ENCODE measurements at places on chromosomes 16 and 17.

DNA sequence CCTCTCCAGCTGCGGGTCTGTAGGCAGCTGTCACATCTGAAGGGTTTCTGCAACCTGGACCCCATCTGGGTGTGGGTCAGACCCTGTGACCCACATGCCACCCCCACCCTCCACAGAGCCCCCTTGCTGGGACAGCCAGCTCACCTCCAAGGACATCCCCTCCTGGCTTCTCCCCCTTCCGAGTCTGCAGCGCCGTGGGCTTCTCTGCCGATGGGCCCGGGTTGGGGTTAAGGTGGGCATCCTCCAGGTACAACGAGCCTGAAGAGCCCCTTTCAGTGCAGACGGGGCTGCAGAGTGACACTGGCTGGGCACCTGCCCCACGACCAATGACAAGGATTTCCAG is 28.9 kb downstream of the OR1D5 start:
- no peak for DNase-seq

DNA sequence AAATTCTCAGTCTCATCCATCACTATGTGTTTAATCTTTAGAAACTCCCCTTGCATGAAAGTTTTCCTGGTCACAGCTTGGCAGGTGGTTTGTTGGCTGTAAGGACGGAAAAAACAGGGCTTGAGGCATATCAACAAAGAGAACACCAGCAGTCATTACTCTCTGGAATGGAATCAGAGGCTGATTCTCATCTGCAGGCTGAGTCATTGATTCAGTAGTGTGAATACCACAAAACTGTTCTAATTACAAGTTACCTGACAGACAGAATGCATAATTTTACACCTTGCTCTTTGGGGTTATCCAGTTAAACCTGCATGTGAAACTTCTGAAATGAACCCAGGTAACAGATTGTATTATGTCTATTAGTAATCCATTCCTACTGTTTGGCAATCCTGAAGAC is 11.5 kb upstream of the SLFN12L start:
- DNase-seq = no peak

DNA sequence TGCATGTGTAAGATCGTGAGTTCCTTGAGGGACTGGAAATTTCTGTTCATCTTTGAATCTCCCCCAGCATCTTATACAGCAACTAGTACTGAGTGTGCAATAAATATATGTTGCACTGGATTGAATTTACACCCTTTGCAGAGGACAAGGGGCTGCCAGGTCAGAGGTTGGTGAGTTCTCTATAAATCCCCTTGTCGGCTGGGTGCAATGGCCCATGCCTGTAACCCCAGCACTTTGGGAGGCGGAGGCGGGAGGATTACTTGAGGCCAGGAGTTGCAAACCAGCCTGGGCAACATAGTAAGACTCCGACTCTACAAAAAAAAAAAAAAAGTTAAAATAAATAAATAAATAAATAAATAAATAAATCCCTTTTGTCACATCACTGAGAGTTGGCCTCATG is 9.4 kb upstream of the SP6 start:
- DNase-seq = no peak

- no peak for DNase-seq
These were observed 207.7 kb downstream of the ENGASE start for GRCh38 chr17:79282294-79282693.

- DNase-seq = no peak
These were observed 16.3 kb upstream of the CBFA2T3 start for GRCh38 chr16:88993166-88993761.

GRCh38 chr17:79925242-79925957 is 86.2 kb upstream of the CBX4 start:
- DNase-seq = no peak

GRCh38 chr17:43949781-43950180 is 4.0 kb downstream of the PYY start:
- no peak for DNase-seq

DNA sequence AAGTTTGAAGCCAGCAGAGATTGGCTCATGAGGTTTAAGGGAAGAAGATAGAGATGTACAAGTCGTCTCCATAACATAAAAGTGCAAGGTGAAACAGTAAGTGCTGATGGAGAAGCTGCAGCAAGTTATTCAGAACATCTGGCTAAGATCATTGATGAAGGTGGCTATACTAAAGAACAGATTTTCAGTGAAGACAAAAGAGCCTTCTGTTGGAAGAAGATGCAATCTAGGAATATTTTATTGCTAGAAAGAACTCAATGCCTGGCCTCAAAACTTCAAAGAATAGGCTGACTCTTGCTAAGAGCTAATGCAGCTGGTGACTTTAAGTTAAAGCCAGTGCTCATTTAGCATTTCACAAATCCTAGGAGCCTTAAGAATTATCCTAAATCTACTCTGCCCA is 26.0 kb downstream of the CCL4 start:
- no peak for DNase-seq

- no peak for DNase-seq
These were observed 2.1 kb downstream of the IRF8 start for GRCh38 chr16:85901110-85901509.

DNA sequence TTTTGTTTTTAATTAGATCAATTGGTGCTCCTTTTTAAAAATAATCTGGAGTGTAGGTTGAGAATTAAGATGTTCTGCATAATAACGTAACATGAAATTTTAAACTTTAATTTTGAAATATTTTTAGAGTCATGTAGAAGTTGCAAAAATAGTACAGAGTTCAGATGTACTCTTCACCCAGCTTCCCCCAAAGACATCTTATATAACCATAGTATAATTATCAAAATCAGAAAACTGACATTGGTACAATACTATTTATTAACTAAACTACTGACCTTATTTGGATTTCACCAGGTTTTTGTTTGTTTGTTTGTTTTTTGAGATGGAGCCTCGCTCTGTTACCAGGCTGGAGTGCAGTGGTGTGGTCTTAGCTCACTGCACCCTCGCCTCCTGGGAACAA is 76.9 kb downstream of the PPM1E start:
- DNase-seq = no peak

DNA sequence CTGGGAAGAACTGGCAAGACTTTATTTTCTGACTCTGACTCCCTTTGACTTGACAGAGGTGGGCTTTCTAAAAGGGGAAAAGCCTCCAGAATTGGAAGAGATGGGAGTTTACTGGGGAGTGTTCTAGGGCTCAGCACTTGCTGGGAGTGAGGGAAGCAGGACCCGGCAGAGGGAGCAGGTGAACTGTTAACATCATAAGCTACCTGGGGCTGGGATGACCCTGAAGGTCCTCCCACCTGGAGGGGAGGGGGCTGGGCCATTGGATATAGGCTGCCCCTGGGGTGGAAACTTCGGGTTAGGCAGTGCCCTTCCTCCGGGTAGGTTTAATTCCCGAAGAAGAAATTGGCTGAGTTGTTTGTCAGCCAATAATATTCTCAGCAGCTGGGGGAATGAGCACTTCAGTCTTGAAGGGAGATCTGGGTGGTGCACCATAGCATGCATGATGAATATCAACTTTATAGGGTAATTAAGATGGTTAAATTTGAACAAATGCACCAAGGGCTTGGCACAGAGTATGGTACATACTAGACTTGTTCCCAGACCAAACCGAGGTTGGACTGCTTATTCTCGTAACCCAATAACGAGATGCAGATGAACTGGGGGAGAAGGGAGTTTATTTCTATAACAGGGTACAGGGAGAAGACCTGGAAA is 337.0 kb downstream of the HAPSTR1 start:
- no peak for DNase-seq

- no peak for DNase-seq
These were observed 3.5 kb upstream of the B9D1 start for GRCh38 chr17:19365833-19366636.

GRCh38 chr17:79093270-79093669 is 18.6 kb downstream of the ENGASE start:
- DNase-seq = no peak

GRCh38 chr17:28916302-28916934 is 13.5 kb upstream of the DHRS13 start:
- DNase-seq = peak; percentile 62

- DNase-seq = peak; percentile 51
These were observed at the start of gene ABR for GRCh38 chr17:1179818-1180742. TSS of gene ABR (minus strand) at chr17:1179981. CDS start at chr17:1179727, 254 bp downstream.

DNA sequence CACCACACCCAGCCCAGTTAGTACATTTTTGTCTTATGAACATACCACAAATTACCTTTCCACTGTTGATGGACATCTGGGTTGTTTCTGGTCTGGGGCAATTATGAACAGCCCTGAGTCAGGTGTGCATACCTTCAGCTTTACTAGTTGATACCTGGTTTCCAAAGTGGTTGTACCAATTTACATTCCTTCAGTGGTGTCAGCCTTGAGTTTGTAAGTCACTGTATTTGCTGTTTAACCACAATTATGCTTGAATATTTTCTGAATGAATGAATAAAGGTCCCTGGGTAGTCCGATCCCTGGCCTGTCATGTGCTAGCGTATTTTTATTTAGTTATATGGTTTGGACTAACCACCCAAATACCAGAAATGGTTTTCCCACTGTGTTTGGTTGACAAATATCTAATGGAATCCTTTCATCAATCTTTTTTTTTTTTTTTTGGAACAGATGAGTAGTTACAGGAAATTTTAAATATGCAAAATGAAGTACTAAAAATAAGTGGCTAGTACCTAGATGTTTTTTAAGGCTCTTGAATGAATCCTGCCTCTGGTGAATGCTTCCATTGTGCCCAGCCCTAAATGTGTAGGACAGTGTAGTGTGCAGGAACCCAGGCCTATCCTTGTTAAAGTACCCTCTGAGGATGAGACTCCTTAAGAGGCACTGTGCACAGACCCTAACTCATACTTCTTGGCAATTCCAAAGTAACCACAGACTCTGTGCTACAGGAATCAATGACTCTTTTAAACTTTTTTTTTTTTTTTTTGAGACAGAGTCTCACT is 3.7 kb downstream of the DUSP14 start:
- no peak for DNase-seq

- DNase-seq = no peak
These were observed 62.3 kb downstream of the SMURF2 start for GRCh38 chr17:64599827-64600226.

- no peak for DNase-seq
These were observed 71.3 kb downstream of the SMG6 start for GRCh38 chr17:2232244-2232638.

DNA sequence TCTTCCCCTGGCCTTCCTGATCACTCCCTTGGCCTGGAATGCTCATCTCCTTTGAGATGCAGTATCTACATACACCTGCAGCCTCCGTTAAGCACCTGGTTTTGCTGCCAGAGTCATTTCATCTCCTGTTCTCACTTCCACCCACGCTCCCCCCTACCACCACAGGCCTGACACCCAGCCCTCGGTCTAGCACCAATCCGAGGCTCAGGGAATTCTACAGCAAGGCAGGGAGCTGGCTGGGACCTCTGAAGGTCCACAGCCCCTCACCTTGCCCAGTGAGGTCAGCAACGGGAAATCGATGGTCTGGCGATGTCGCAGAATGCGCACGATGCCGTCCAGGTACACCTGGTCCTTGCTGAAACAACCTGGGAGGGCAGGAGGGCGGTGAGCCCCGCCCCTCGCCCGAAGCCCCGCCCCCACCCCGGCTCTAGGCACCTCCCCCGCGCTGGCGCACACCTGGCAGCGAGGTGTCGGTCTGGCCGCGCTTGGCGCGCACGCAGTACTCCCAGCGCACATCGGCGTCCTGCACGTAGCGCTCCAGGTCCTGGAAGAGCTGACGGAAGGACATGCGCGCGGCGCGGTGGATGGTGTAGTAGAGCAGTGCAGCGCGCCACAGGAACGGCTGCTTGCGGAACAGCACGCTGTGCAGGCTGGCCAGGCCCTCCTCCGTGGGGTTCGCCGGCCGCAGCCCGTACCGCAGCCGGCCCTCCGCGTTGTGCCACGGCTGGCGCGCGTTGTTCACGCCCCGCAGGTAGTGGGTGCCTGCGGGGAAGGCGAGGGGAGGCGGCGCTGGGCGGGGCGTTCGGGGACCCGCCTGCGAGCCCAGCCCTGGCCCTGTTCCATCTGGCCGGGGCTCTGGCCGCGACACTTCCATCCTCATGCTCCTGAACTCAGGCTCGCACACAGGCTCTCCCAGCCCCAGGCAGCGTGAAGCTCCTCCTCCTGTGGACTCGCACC is 5.7 kb downstream of the MATCAP1 start:
- peak; percentile 54 for DNase-seq

All from activated naive CD4-positive, alpha-beta T cell treated with anti-CD3 and anti-CD28 coated beads for 36 hours (primary cell).